ENCODE measurements at places on chromosomes 12 and 14.

GRCh38 chr14:50319293-50319692 is 7.2 kb downstream of the DMAC2L start:
- no peak for DNase-seq

- no peak for DNase-seq
Observed at GRCh38 chr12:114415525-114415868, 9.6 kb upstream of the TBX5 start.

DNA sequence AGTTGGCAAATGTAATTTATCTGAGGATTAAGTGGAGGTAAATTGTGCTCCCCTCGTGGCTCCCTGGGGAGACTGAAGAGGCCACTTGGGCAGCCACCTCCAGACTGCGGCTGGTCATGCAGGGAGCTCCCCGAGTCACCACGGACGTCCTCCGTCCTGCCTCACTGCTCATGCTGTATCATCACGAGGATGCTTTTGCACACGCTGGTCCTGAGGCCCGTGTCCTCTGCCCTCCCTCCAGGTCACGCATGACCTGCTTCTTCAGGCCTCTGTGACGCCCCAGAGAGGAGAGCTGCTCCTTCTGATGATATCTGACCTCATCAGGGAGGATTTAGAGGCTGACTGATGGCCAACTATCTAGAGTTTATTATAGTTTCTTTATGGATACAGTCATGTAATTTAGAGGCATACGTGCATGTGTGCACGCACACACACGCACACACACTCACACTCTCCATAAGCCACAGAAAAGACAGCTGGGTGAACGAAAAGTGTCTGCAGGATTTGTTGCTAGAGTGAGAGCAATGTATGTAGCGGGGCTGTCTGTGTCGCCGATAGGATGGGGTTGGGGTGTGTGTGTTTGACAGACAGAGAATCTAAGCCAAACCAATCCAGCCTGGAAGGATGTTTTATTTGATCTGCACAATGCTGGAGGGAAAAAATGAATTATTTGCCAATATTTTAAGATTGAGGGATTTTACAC is 160.0 kb downstream of the ADGRD1 start:
- no peak for DNase-seq

- DNase-seq = no peak
Observed at GRCh38 chr12:7647071-7647470, 18.6 kb downstream of the APOBEC1 start.

- DNase-seq = no peak
Observed at GRCh38 chr14:99808154-99808505, 14.9 kb downstream of the EML1 start.

GRCh38 chr14:67517083-67517482 is 16.0 kb upstream of the PLEKHH1 start:
- no peak for DNase-seq

GRCh38 chr14:35355981-35356841 is 48.3 kb downstream of the NFKBIA start:
- no peak for DNase-seq

GRCh38 chr14:93732524-93732923 is 55.8 kb downstream of the PRIMA1 start:
- no peak for DNase-seq

- DNase-seq = no peak
Observed at GRCh38 chr12:129169928-129170327, 316.6 kb downstream of the GLT1D1 start.

DNA sequence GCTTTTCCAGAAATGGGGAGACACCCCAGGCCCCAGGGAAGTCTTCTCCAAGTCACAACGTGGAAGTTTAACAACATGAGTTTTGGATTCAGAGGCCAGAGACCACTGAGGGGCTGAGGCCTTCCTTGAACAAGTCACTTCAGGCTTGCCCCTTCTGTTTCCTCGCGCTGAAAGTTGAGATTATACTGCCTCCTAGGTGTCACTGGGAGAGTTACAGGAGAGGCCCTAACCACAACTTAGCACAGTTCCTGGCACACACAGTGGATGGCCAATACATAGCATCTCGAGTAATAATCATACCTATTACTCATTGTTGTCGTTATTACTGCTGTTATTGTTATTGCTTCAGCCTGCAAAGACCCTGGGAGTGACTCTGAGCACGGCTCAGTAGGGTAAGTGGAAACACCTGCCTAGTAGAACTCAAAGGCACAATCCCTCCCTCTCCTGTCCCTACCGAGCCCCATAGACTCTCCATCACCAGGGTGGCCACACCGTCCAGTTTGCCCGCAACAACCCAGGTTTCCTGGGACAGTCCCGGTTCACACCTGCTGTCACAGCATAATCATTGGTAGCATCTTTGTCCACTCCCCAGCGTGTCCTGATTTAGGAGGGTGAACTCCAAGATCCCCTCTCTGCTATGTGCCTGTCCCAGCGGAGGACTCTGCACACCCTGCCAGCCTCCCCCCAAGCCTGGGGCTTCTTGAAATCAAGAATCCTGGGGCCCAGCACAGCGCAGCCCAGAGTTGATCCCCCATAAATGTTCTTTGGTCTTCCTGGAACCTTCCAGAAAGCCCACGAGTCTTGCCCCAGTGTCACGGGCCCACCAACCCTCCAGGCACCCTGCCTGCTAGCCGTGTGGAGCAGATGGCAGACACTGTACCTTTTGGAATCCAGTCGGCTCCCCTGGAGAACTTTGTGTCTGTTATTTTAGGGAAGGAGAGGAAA is 85.0 kb downstream of the SYNE3 start:
- peak; percentile 50 for DNase-seq

- DNase-seq = peak; percentile 39
Observed at GRCh38 chr14:103679351-103679750, 35.9 kb downstream of the XRCC3 start.

- no peak for DNase-seq
Observed at GRCh38 chr12:14710632-14711320, 14.4 kb upstream of the GUCY2C start.

- no peak for DNase-seq
Observed at GRCh38 chr12:117832459-117833457, 136.0 kb downstream of the KSR2 start.

GRCh38 chr12:10082117-10082874 is 16.5 kb downstream of the CLEC1A start:
- no peak for DNase-seq

DNA sequence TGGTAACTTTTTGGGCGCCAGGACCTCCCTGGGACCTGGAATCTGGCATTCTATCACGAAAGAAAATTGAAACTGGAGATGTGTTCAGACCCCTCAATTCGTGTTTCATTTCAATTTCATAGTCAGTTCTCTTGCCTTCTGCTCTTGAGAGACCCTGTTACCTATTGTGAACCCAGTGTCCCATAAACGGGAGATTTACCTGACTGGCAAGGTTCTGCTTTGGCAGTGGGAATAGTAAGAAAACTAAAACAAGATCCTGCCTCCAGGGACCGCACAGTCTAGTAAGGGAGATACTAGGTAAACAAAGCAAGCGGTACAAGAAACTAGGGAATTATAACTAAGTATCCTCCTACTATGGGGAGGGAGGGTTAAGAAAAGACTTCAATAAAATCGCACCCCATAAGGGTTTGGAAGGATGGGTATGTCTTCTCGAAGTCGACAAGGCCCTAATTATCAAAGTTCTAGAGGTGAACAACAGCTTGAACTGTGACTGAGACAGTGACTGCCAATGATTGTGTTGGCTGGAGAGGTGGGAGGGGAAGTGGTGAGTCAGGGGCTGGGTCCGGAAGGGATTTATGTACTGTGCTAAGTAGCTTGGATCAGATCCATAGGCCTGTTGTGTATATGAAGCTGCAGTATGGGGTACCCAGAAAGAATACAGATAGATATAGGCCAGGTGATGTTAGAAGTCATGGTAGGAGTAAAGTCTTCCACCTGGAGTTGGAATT is 754 bp downstream of the ACSS3 start:
- DNase-seq = no peak

- DNase-seq = no peak
Observed at GRCh38 chr14:59336098-59336497, 129.1 kb downstream of the GPR135 start.

DNA sequence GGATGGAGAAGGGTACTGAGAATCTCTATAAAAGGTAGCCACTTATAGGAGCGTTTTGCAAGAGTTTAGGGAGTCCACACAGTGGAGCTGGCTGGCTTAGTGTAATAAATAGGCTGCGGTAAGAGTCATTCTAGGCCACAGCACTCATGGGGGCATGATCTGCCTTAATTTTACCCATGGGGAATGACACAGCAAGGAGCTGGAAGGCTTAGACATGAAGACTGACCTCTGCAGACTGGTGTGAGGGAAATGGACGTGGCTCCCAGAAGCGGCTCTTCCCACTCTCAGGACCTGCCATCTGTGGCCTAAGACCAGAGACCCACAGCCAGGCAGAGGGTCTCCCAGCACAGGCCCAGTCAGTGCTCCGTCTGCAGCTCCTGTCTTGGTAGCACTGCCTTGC is 173.3 kb downstream of the PPM1H start:
- no peak for DNase-seq

- DNase-seq = no peak
Observed at GRCh38 chr14:63544591-63545299, 1.6 kb upstream of the PPP2R5E start.

GRCh38 chr12:2110127-2110526 is 57.3 kb downstream of the CACNA1C start:
- no peak for DNase-seq

DNA sequence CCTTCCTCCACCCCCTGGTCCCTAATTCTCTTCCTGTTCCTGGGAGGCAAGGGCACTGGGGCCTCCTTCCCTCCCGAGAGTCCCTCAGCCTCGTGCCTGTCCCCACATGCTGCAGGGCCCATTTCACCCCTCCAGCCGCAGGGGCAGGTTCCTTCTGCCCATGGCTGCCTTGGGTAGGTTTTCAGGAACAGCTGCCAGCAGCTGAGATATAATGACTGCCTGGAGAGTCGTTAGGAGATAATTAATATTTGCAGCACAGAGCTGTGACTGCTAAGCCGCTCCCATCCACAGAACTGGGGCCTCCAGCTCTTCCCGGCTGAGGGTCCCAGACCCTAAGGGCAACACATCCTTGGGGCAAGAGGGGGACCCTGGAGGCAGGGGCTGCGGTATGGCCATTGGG is 211.9 kb upstream of the LHX5 start:
- no peak for DNase-seq

DNA sequence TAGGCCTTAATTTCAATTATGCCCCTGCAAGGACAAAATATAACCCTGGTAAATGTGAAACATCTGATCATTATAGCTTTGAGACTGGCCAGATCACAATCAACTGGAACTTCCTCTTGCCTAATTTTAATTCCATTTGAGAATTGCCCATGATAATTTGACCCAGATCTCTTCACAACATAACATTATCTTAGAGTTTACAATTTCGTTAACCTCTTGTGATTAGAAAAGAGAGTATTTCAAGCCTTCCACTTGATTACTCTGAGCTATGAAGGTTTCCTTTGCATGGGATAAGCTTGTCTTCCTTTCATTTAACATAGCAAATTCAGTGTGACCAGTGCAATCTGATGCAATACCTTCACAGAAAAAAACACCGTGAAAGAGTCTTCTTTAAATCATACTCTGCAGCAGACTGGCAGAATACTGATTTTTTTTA is 143.6 kb downstream of the DUSP6 start:
- DNase-seq = no peak

DNA sequence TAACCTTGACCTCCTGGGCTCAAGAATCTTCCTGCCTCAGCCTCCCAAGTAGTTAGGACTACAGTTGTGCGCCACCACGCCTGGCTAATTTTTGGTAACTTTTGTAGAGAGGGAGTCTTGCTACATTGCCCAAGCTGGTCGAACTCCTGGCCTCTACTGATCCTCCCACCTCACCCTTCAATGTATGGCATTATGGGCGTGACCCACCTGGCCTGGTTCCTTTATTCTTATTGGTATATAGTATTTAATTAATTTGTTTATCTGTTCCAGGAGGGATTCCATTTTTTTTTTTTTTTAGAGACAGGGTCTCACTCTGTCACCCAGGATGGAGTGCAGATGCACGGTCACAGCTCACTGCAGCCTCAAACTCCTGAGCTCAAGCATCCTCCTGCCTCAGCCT is 40.9 kb upstream of the EAPP start:
- no peak for DNase-seq

GRCh38 chr12:38782359-38782758 is 123.0 kb downstream of the CPNE8 start:
- no peak for DNase-seq

DNA sequence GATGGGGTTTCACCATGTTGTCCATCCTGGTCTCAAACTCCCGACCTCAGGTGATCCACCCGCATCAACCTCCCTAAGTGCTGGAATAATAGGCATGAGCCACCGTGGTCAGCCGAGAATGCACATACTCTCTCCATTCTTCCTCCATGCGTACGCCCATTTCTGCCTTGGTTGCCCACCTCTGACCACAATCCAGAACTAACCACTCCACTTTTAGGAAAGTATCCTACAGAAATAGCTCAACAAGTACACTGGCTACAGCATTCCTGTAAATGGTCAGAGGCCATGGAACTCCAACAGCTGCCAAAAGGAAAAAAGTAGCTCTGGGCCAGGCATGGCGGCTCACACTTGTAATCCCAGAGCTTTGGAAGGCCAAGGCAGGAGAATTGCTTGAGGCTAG is 60.7 kb downstream of the IRF2BPL start:
- no peak for DNase-seq

DNA sequence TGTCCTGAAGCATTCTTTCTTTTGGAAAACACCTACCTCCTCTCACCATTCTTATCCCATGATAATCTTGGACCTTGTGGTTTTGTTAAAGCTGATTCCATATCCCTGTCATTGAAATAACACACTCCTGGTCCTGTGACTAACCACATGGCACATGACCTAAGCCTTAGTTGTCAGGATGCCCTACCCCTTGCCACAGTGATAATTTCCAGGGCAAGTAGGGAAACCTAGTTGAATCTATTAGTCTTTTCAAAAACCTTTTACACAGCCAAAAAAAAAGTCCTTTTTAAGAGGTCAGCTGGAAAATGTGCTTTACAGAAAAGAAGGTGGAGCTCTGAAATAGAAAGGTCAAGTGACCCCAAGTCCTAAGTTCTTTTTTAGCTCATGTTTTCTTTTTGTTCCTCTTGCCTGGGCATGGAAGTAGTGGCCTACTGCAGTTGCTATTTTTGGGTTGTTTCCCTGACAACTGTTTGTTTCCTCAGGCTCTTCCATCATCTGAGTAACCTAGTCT is 608.4 kb downstream of the LRFN5 start:
- no peak for DNase-seq

DNA sequence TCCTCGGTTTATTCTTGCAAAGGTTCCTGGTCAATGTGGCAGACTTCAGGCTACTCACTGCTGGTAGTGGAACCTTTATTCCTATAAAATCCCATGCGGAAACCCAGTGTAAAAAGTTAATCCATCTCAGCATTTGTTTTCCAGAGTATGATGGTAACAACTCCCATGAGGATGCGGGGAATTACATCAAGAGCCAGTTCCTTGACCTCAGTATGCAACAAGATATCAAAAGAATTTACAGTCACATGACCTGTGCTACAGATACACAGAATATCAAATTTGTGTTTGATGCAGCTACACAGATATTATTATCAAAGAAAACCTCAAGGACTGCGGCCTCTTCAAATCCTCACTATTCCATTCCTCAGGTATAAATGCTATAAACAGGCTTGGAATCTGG is 19.3 kb downstream of the CPM start:
- DNase-seq = no peak

DNA sequence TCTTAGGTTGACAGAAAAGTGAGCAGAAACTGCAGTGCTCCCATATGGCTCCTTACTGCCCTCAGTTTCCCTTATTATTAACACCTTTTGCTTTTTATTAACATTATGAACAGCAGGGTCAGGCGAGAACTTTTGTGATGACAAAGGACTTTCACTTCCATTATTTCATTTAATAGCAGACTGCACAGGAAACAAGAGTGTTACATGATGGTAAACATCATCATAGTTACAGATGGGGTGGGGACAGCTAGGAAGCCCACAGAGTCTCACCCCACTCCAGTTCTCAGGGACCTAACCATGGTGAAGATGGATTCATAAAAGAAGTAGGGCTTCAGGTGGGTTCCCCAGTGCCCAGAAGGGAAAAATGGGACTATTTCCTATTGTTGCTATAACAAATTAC is 110.1 kb upstream of the PELI2 start:
- DNase-seq = no peak

Measured in naive thymus-derived CD8-positive, alpha-beta T cell (primary cell).